ENCODE measurements at places on chromosomes 5 and 9.
A peak's percentile ranks its signal among the peaks of the same experiment; 100 is the strongest.

- DNase-seq: no peak
Measured at GRCh38 chr5:68452286-68452685, 236.7 kb downstream of the PIK3R1 start.

DNA sequence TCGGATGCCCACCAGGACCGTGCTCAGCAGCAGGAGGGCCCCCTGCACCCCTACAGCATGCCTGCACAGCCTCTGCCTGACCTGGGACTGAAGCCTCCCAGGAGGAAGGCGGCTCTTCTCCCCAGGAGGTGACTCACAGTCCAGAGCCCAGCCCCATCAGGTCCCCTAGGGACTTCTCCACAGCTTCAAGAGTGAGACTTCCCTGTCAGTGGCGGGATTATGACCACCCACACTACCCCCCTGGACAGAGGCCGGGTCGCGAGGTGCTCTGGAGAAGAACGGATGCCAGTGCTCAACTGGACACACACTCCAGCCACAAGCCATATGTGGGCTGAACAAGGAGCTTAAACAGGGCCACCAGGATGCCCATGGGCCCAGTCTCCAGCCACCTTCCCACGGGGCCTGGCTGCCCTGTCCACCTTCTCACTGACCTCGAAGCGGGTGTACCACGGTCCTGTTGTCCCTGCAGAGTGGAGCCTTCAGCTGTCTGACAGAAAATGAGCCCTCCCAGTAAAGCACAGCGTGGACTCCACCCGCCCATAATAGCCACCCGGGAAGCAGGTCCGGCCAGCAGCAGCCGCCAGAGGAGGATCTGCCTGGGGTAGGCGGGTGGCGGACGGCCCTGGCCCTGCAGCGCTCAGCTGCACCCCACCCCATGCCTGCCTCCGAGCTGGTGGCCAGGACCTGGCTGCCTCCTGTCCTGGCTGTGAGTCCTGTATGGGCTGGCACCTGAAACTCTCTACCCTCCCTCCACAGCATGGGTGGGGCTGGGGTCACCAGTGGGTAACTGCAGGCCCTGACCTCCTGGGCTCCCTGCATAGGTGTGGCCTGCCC is 54.7 kb downstream of the SEMA4D start:
- no peak for DNase-seq

DNA sequence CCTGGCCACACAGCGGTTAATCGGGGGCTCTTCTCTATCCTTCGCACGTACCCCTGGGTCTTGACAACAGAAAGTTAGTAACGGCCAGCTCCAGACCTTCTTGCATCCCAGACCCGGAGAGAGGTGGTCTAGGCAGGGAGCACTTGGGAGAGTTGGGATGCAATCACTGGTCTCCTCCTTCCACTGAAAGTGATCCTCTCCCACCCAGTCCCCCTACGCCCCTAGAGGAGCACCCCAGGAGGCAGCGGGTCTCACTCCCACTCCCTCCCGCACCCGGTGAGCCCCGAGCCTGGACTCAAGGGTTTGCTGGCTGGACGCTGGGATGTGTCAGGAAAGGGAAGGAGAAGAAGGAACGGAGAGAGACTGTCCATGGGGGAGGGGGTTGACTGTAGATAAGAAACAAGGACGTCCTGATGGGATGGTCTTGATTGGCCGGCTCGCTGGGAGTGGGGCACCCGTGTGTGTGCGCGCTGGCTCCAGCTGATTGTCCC is 2.0 kb downstream of the RORB start:
- DNase-seq: peak; percentile 18

DNA sequence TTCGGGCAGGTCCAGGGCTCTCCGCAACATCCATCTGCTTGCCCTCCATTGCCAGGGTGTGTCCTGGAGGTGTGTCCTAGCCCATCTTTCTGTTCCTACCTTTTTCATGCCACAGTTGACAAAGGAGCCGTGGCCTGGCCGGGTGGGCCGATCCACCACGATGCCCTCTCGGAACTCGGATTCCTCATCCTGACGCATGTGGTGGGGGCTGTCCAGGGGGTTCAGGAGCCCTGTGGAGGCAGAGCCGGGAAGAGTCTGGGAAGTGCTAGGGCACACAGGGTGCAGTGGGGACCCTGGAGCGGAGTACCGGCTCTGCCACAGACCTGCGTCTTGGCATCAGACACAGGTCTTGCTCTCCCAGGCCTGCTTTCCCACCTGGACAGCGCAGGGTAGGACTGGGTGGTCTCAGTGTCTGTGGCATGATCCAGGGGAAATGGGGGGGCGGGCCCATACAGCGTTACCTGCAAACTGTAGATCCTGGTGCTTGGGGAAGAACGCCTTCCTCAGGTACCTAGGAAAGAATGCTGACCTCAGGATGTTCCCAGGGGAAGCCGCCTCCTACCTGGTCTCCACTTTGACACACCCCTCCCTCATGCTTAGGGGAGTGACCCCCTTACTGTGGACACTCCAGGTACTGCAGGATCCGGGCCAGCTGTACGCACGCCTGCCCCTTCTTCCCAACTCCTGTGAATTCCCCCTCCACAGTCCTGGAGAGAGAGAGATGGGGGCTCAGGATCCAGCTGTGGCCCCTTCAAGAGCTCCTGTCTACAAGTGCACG is 3.5 kb downstream of the SPOUT1 start:
- peak; percentile 47 for DNase-seq

- no peak for DNase-seq
Measured at GRCh38 chr5:126454535-126454934, 31.3 kb downstream of the GRAMD2B start.

DNA sequence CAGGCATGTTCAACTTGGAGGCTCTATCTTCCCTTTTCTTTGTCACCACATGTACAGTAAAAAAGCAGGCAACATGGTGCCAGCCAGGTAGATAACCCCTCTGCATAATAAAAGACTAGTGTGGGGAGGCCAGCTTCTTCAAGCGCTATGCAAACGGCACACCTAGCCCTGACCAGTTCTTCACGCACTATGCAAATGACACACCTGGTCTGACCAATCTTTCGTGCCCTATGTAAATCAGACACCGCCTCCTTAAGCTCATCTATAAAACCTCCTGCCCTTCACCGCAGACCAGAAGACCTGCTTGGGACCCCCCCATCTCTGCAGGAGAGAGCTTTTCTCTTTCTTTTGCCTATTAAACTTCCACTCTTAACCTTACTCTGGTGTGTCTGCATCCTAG is 28.1 kb upstream of the UGCG start:
- DNase-seq: peak; percentile 72

DNA sequence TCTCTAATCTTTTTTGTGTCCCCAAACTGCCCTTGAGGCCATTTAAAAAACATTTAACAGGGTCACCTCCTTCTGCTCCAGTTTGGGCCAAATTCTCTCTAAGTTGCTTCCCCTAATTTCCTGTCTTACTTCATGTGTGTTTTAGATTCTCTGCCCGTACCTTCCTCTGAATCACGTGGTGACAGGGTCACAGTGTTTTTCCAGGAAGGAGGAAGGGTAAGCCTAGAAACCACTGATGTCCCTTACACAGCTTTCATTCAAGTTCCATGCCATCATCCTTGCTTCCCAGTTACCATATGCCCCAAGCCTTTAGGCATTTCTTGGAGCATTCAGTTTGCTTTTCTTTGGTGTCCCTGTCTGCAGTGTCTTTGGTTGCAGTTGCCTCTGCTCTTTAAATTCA is 42.4 kb upstream of the MACIR start:
- DNase-seq: no peak

- no peak for DNase-seq
Measured at GRCh38 chr9:107906074-107906473, 416.5 kb upstream of the KLF4 start.

GRCh38 chr5:148972974-148973374 is 89.9 kb downstream of the SH3TC2 start:
- DNase-seq: peak; percentile 34

GRCh38 chr5:61389609-61390008 is 57.6 kb downstream of the ZSWIM6 start:
- no peak for DNase-seq

DNA sequence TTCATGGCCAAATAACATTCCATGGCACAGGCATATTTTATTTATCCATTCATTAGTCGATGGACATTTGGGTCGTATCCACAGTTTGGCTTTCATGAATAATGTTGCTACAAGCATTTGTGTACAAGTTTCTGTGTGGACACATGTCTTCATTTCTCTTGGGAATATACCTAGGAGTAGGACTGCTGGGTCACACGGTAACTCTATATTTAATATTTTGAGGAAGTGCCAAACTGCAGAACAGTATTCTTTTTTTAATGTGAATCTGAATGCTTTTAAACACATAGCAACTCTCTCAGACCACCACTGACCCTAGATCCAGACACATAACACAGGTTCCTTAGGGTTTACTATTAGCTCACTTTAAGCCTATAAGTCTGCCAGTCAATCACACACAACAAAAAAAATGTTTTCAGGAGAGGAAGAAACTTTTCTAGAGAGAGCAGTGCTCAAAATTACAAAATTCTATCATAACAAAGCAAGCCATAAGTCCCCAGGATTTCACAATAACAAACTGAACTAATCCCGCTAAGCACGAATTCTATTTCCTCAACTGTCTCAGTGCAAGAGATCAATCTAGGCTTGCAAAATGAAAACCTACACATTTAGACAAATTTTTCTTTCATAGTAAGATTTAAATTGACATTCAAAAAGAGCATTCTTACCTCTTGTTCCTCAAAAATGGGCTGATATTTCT is 41.8 kb upstream of the GABBR2 start:
- no peak for DNase-seq

DNA sequence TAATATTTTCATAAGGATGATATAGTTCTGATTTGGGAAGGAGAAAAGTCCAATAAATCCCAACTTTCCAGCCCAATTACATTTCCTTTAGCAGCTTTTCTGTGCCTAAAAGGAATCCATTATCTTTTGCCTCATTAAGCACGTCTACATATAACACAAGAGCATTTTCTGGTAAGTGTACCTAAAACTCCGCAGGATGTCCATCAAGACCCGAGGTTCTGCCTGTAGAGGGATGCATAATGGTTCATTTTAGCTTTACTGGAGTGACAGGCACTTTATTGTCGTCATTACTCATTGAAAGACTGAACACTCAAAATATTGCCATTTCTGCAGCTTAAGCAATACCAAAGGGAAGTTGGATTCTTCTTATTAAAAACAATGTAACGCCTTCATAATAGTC is 669.0 kb downstream of the PRELID2 start:
- no peak for DNase-seq

DNA sequence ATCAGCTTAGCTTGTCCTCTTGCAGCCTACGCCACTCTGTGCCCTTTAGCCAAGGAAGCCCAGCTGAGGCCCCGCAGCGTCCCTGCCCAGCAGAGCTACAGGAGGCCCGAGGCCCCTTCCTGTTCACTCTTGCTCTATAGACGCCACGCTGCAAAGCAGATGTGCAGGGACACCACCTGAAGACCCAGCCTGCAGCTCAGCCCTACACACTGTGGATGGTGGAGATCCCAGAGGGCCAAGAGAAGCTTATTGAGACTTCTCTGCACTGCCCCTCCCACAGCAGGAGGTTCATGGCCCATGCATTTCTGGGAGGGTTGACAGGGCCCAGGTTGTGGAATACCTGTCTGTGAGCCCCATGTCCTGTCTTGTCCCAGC is 33.6 kb downstream of the IRF1 start:
- DNase-seq: no peak

DNA sequence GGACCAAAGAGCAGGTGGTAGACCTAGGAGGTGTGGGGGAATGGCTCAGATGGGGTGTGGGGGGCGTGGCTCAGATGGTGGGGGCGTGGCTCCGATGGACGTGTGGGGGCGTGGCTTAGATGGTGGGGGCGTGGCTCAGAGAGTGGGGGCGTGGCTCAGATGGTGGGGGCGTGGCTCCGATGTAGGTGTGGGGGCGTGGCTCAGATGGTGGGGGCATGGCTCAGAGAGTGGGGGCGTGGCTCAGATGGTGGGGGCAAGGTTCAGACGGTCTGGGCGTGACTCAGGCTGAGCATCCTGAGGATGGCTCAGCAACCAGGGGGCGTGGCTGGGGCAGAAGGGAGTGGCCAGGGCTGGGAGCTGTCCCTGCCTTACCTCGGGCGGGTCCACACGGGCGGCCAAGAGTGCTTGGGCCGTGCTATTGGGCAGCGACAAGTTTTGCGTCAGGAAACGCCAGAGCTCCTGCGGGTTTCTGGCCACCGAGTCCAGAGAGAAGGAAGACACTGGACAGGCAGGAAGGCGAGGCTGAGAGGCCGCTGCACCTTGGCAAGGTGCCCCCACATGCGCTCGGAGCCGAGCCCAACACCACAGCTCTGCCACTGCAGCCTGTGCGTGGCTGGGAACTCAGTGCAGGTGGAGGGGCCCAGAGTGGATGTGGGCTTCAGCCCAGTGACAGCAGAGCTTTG is 5.9 kb downstream of the ABCA2 start:
- peak; percentile 89 for DNase-seq

- peak; percentile 41 for DNase-seq
Measured at GRCh38 chr5:82387001-82387818, 109.1 kb upstream of the RPS23 start.

GRCh38 chr9:72788966-72789735 is 163.7 kb downstream of the ALDH1A1 start:
- DNase-seq: no peak

DNA sequence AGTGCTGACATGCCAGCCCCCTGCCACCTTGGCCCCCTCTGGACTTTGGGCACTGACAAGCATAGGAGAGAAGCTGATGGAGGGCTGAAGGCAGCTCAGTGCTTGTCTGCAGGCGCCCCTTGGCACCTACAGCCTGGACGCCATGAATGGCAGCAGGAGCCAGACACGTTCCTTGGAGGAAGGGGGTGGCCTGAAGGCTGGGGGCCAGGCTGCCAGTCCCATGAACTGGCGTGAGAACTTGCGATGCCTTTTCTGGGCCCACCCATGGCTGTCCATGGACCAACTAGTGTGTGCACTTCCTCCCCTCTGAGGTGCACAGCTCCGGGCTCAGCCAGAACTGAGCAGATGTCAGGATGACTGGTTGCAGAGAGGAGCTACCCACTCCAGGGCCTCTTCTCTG is 99.0 kb upstream of the RANBP6 start:
- no peak for DNase-seq

DNA sequence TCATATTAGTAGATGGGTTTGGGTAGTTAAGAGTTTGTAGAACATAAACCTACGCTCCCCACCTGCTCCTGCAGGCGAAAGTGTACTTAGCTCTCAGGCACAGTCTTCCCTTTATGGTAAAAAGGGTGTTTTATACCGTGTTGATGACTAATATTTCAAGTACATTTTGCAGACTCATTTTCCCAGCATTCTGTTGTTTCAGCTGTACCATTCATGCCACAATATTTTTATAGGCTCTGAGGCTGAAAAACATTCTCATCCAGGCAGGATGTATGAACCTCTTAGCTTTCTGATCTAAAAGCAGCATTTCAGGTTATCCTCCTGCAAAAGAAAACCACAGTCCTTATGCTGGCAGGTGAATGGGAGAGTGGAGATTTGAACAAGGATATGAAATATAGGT is 231.4 kb downstream of the NR2F1-AS1 start:
- DNase-seq: no peak

GRCh38 chr9:108535526-108535925 is 320.3 kb downstream of the ACTL7B start:
- no peak for DNase-seq

All from ELF-1 (cell line).